Muscle of leg (tissue), 16 donors: ENCODE measurements at places on chromosomes 5 and 9. TPM values are rescaled to one million over a fixed set of nuclear protein-coding genes. Genes with fewer than 3 reads are reported as not detected.

PCDHGA5 gene
- polyA plus RNA-seq = 2.7 TPM

GRCh38 chr5:43192558-43193180, 644 bp downstream of the NIM1K start:
- peak; percentile 24 for DNase-seq

DNA sequence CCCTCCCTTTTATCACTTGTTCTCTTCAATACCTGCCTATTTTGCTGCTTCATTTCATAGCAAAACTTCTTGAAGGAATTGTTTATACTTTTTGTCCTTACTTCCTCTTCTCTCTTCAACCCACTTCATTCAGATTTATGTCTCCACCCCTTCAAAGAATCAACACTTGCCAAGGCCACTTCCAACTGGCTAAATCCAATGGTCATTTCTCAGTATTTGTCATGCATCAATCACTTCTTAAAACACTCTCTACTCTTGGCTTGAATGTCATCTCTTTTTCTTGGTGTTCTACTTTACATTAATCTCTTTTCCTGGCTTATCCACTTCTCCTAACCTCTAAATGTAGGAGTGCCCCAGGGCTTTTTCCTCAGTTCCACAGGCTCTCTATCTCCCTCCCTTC, 8.3 kb upstream of the FCHO2 start:
- DNase-seq = no peak

DNA sequence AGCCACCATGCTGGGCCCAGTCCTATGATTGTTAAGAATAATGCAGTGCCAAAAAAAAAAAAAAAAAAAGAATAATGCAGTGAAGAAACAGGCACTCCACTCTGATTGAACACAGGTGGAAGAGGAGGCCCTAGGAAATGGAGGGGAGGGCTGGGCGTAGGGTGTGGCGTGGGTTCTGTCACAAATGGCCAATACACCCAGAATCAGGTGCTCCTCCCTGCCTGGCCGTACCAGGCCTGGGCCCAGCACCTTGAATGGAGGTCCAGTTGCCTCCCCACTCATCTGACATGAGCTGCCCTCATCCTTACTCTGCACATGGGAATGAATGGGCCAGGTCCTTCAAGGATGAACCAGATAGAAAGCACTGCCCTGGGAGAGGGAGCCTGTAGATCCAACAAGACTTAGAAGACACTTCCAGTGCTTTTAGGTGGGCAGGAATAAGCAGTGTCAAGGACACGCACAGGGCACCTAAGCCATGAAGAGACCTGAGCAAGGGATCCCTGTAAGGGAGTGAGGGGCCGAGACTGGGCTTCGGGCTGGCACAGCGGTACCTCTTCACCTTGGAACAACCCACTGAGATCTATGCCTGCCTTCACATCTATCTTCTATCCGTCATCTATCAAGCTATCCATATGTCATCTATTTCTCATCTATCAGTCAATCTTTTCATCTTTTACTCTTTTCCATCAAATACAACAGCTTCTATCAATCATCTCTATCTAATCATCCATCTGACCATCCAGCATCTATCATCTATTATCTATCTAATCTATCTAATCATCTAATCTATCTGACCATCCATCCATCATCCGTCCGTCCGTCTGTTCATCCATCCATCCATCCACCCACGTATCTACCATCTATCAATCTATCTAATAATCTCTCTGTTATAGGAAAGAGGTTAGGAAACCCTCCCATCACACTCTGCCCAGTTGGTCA, 15.9 kb downstream of the NINJ1 start:
- DNase-seq = peak; percentile 2

- DNase-seq = no peak
Observed at GRCh38 chr5:90855296-90856010, 296.9 kb downstream of the ADGRV1 start.

- DNase-seq = peak; percentile 82
Observed at GRCh38 chr5:59789197-59789596, 104.3 kb downstream of the PDE4D start.

PLPPR1 gene
- polyA plus RNA-seq = 4.3 TPM

- no peak for DNase-seq
Observed at GRCh38 chr5:74686962-74687751, 2.1 kb downstream of the HEXB start.

ANKDD1B gene
- polyA plus RNA-seq = 1.3 TPM

CCL21 gene
- 20.6 TPM for polyA plus RNA-seq

- DNase-seq = no peak
Observed at GRCh38 chr5:68522863-68523262, 307.3 kb downstream of the PIK3R1 start.

ARL15 gene
- 23.8 TPM for polyA plus RNA-seq

GRM6 gene
- polyA plus RNA-seq = 0.55 TPM

DNA sequence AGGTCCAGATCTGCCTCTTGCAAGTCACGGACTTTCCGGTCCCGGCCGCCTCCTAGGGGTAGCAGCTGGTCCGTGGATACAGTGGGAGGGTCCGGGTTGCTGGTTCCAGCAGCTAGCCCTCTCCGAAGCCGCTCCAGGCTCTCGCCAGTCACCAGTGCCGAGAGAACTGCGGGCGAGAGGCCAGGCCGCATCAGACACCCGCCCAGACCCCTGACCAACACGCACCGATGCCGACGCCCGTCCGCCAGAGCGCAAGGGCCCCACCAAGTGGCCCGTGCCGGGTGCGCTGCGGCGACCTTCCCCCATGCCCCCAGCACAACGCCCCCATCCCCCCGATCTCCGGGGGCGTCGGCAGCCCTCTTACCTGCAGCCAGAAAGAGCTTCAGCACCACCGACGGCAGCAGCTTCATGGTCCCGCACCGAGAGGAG, 470 bp downstream of the HBEGF start:
- peak; percentile 73 for DNase-seq

NMUR2 gene
- 0.55 TPM for polyA plus RNA-seq

DNA sequence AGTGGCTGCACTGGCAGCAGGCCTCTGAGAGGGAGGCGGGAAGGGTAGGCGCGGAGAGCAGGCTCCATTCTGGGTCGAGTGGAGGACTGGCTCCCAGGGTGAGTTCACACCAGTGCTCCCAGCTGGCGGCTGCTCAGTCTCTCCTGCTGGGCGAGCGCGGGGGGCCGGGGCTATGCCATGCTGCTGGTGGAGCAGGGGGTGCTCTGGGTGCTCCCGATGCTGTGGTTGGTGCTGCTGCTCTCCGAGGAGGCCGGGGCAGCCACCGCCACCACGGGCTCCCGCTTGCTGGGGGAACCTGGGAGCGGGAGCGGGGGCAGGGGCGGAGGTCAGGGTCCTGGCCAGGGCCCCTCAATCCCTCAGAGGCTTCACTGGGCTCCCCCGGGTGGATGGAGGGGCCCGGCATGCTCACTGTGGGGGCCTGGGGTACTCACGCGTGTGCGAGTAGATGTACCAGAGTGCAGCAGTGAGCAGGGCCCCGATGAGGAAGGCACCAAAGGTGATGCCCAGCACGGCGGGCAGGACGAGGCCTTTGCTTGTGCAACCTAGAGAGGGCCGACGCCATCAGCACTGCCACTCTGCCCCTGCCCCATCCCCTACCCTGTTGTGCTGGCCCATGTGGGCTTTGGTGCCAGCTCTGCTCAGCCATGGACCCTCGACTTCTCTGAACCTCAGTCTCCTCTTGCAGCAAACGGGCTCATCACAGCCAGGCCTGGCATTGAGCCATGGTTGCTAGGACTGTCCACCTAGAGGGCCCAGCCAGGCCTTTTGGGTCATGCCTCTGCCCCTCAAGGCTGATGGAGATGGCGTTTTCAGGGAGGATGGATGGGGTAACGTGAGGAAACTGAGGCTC, 13.1 kb downstream of the FPGS start:
- DNase-seq = no peak

- no peak for DNase-seq
Observed at GRCh38 chr9:75803130-75803529, 87.3 kb upstream of the PCSK5 start.

GRCh38 chr5:177023303-177023664, 788 bp downstream of the ZNF346 start:
- DNase-seq = peak; percentile 18

GRCh38 chr5:172611913-172612312, 29.1 kb upstream of the NEURL1B start:
- no peak for DNase-seq

DNA sequence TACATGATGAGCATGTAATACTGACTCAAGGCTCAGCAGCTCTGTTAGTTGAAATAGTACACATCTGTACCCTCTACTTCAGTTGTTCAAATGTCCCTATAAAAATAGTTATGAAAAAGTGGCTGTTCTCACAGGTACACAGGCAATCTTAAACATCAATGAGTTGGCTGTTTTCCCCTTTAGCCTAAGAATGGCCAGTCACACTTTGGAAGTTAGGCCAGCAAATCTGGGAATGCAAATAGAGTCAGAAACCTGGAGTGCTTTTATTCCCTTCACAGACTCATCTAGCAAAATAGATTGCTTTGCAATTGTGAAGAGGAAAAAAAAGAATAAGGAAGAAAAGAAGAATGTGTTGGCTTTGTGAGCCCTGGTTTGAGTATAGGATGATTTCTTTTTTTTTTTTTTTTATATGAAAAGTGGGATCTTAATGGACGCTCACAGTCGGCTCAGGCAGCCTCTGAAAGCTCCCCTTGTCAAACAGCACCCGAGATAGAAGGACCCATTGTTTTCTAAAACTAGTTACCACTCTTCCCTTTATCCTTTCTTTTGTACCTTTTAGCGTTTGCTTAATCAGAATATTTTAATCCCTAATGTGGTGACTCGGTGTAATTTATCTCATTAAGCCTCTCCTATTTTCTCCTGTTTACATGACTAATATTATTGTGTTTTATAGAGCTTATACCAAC, 27.9 kb upstream of the TLE1 start:
- DNase-seq = no peak

DNA sequence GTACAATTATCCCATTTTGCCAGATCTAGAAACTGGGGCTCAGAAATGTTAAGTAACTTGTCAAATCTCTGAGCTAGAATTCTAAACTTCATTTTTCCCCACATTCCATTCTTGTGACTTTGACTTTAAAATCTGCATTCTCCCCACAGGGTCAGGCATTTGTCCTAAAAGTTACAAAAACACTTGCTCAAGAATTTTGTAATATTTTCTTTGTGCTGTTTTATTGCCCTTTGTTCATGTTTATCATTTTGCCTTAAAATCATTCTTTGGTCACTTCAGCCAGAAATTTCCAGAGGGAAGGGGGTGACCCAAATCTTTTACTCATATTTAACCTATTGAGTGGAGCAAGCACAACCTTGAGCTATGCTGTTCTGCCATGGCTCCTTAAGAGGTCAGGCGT, 120.1 kb upstream of the CCL21 start:
- no peak for DNase-seq

GRCh38 chr5:5558102-5558501, 135.6 kb downstream of the ICE1 start:
- no peak for DNase-seq

GRCh38 chr5:73278693-73279092, 105.7 kb downstream of the TMEM174 start:
- DNase-seq = no peak

SLC25A2 gene
- polyA plus RNA-seq = not detected

DNA sequence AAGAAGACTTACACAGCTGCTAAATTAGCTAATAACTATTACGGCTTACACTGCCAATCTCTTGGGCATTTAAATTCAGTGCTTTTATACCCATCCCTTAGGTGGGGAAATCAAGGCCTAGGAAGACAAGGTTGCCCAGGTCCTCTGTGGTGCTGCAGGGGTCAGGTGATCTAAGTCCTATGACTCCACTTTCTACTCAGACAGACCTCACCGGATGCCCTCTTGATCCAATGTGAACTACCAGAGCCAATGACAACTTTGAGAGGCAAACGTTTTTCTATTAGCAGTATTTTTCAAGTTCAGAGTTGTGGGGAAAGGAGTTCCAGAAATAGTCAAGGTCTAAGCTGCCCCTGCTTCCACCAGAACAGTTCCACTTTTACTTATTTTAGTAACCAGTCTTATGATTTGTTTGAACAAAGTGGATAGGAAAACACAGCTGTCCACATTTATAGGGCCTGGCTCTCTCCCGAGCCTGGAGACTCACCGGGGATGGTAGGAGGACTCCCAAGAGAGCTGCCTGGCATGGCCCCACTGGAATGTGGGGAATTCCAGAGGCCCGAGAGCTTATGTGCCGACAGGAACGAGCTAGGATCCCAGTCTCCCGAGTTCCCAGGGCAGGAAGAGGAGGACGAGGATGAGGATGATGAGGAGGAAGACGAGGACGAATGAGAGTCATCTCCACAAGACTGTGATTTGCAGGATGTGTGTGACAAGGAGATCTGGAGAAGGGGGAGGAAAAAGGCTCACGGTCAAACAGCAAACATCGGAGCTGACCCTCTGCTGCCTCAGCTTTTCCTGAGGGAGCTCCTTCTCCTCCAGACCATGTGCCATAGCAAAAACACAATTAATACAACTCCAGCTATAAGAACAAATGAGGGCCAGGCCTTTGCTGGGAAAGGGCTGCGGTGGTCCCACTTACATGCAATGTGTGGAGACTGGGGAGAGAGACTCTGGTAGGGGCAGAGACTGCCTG, 16.7 kb downstream of the FAM193B start:
- no peak for DNase-seq
